ENCODE measurements at places on chromosomes 2 and 18.

GRCh38 chr2:234377761-234378391 lies 119.0 kb downstream of the ARL4C start:
- no peak for DNase-seq

DNA sequence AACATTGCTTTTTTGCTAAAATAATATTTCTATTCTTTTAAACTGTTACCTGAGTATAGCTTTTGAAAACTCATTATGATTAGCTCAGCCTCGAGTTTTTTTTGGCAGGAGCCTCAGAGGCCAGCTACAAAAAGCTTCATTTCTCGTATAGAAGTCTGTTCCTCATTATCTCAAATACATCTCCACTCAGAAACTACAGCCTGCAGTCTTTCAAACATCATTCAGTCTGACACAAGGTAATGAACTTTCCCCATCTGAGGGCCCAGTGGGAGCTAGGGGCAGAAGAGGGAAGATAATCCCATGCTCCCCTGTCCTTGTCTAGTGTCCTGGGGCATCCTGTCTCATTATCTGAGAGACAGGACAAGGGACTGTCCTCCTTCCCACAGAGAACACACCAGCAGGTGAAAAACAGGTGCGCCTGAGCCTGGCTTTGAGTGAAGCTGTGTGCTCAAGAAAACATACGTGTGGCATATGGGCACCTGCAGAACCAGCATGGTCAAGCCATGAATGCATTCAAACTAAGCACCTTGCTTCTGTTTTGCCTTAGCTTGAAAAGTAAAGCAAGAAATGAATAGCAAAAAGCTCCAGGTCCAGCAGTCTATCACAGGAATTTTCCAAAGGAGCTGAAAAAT lies 247.5 kb downstream of the MREG start:
- no peak for DNase-seq

GRCh38 chr2:159275111-159275510 lies 11.4 kb downstream of the WDSUB1 start:
- DNase-seq: no peak

DNA sequence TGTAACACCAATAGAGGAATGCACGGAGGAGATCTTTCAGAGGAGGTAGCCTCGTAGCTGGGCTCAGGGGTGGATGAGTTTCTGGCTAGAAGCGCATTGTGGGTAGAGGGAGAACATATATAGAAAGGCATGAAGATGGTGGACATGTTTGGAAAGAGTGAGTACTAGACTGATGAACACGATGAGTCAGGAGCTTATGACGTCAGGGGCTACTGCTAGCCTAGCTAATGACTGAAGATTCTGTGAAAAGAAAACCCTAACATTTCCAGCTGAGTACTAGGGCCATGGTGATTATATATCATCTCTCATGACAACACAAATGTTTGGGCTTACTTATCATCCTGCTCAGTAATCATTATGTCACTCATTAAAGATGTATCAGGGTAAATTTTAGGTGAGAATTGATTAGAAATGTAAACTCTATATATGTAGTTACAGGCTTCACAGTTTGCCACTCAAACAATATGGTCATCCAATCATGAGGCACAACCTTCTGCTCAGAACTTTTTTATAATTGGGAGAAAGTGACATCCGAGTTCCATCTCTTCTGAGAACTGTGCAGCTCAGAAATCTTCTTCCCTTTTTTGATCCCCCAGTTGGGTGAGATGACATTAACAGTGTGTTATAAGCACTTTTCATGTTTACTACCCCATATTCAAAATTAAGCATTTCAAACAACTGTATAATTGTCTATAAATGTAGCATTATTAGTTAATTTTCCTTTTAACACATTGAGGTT lies 22.2 kb upstream of the IL1RN start:
- peak; percentile 8 for DNase-seq

- DNase-seq: no peak
Measured at GRCh38 chr2:124530203-124530602, 505.1 kb downstream of the CNTNAP5 start.

DNA sequence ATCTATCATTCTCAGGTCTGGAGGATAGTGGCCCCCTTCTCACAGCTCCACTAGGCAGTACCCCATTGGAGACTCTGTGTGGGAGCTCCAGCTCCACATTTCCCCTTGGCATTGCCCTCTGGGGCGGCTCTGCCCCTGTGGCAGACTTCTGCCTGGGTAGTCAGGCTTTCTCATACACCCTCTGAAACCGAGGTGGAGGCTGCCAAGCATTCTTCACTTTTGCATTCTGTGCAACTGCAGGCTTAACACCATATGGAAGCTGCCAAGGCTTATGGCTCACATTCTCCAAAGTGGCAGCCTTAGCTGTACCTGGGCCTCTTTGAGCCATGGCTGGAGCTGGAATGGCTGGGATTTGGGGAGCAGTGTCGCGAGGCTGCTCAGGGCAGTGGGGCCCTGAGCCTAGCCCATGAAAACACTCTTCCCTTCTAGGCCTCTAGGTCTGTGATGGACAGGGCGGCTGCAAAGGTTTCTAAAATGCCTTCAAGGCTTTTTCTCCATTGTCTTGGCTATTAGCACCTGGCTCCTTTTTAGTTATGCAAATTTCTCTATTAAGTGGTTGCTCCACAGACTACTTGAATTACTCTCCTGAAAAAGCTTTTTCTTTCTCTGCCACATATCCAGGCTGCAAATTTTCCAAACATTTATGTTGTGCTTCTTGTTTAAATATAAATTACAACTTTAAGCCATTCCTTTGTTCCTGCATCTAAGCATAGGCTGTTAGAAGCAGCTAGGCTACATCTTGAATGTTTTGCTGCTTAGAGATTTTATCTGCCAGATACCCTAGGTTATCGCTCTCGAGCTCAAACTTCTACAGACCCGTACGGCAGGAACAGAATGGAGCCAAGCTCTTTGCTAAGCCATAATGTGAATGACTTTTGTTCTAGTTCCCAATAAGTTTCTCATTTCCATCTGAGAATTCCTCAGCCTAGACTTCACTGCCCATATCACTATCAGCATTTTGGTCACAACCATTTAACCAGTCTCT lies 206.5 kb downstream of the CPS1 start:
- DNase-seq: no peak

DNA sequence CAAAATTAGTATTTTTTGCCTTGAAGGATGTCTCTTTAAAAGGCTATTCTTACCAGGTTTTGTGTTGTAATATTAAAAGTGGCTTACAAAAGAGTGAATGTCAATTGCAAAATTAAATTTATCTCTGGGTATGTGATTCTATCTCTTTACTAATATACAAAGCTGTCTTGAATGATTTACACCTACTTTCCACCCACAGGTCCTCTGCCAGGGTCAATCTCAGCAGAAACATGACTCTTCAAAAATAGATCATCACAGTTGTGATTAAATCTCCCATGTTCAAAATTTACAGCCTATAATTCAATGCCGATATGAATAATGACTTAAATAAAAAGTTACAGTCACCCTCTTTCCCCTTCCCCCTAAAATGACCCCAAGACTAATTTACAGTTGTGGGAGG lies 78.8 kb downstream of the SLC8A1 start:
- no peak for DNase-seq

GRCh38 chr18:3578621-3579020 lies 128.6 kb downstream of the TGIF1 start:
- no peak for DNase-seq

DNA sequence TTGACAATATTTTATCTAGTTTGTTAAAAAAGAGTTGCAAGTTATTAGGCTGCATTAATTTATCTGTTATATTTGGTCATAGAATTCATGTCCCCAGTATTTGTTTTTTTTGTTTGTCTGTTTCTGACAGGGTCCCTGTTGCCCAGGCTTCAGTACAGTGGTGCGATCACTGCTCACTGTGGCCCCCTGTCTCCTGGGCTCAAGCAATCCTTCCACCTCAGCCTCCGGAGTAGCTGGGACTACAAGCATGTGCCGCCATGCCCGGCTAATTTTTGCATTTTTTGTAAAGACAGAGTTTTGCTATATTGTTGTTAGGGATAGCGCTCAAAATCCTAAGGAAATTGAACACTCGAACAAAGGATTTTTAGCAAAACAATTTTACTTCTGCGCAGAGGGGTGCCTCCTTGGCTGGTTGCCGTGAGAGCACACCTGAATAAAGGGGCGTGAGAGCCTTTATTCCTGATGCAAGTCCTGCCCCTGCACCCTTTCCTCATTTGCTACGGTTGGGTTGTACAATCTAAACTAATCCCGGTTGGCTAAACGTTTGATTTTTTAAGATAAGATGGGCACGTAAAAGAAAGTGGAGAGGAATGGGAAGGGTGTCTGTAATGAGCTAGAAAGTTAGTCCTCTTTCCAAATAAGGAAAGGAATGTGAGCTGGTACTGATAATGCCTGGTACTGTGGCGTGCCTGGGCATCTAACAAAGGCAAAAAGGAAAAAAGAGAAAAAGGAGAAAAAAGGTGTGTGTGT lies 65.5 kb downstream of the COMMD1 start:
- DNase-seq: no peak

DNA sequence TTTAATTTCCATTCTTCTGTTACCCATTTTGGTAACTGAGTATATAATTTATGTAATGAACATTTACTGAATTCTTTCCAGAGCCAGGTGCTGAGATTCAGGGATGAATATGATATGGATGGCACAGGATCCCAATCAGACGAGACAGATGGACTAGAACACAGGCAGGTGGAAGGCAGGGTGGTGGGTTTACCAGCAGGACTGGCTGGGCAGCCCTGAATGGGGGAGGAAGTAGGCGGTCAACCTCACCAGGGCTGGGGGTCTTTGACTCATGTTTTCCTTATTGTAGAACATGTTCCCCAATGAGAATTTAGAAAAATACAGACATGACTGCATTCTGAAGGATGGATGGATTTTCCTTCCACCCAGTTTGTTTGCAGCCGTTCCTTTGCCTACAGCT lies 80.3 kb downstream of the CIB4 start:
- no peak for DNase-seq

GRCh38 chr2:215900843-215901242 lies 112.5 kb downstream of the MREG start:
- DNase-seq: no peak

DNA sequence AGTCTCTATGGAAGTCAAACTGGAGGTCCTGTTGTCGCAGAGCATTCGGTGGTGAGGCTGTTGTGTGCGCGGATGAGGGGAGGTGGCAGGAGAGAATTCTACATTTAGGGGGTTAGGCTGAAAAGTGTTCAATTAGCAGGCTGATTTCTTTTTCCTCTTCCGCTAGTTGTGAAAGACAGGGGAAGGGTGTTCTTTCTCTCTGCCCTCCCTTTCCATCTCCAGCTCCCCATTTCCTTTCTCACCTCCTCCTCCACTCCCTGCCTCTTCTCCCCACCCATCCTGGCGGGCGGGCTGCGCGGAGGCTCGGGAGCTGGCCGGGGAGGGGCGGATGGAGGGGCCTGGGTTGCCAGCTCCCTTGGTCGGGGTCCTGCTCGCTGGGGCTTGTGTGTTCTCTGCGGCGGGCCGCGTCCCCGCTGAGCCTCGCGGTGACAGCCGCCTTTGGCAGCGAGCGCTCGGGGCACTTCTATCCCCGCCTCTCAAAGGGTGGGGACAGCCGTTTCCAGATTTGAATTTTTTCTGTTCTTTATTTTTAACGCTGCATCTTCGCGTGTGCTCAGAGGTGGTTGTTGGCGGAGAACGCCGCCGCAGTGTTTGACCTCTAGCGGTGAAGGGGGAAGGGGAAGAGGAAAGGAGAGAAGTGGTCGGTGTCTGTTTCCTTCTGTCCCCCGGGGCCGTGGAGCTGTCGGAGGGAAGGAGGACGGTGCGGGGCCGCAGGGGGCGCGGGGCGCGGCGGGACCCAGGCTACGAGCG lies 3.6 kb downstream of the SOX11 start:
- DNase-seq: no peak

DNA sequence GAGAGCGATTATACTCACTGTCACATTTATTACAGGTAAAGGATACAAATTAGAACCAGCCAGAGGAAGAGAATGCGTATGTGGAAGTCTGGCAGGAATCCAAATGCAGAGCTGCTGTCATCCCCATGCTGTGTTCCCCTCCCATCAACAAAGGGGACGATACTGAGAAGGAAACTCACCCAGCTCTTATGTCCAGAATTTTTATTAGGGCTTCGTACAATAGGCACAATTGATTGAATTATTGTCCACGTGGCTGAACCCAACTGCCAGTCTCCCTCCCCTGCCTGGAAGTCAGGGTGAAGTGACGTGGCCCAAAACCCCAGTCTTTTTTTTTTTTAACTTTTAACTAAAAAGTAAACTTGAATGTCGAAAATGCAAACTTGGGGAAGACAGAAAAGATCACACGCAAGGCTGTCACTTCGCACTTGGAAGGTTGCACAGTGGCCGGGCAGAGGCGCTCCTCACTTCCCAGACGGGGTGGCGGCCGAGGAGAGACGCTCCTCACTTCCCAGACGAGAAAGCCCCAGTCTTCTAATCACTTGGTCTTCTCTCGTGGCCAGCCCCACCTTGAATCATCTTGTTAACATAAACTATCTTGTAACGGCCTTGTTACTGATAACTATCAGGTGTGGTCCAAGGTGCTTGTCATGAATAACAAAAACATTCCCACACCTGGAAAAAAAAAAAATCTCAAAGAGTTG lies 40.0 kb upstream of the ITSN2 start:
- DNase-seq: no peak

- no peak for DNase-seq
Measured at GRCh38 chr2:106168657-106169056, 25.4 kb downstream of the UXS1 start.

DNA sequence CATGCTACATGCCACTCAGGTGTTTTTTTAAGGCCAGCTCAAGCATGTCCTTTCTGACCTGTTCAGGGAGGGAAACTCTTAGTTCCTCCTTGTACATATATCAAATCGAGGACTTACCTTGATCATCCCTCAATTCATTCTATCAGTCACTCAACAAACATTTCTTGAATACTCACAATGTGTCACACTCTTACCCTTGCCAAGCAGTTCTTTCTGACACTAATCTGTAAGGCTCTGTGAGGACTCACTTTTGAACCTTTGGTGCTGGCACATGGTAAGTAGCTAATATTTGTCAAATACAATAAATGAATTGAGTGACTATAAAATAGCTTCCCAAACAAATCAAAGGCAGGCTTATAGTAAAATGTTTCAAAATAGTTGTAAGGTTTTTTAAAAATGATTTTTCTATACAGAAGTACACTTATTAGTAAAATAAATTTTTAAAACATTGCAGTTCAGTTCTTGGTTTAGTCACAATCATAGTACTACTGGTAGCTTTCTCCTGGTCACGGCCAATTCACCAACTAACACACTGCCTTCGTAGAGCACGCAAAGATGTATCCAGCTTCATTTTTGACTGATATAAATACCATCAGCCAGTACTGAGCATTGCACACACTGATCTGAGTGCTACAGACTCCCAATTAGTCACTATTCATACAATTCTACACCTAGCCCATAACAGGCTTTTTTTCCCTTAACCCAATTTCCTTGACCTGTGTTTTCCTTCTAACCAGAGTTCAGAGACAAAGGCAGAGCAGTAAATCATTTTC lies 50.9 kb downstream of the ZEB2 start:
- no peak for DNase-seq

All from erythroblast (primary cell).